Skin of body (tissue), 3 donors: ENCODE measurements at places on chromosomes 1 and 21. TPM values are rescaled to one million over a fixed set of nuclear protein-coding genes. Genes with fewer than 3 reads are reported as not detected.

DNA sequence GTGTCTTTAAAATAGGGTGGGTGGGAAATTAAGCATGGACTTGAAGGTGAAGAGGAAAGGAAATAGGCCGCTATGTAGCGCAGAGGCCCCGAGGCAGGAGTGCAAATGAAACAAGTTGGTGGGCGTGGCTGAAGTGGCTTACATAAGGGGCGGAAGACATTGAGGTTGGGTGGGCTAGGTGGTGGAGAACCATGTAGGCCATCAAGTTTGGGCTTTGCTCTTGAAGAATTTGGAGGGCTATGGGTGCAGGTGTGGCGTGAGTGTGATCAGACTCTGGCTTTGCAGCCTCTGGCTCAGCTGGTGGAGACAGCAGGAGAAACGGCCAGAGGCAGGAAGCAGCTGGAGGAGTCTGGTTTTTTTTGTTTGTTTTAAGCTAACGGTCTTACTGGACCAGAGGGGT lies 6.7 kb downstream of the SLFNL1 start:
- no peak for DNase-seq

Gene PODN
- total RNA-seq: 13.8 TPM

Gene ZNF593OS
- total RNA-seq: not detected

DNA sequence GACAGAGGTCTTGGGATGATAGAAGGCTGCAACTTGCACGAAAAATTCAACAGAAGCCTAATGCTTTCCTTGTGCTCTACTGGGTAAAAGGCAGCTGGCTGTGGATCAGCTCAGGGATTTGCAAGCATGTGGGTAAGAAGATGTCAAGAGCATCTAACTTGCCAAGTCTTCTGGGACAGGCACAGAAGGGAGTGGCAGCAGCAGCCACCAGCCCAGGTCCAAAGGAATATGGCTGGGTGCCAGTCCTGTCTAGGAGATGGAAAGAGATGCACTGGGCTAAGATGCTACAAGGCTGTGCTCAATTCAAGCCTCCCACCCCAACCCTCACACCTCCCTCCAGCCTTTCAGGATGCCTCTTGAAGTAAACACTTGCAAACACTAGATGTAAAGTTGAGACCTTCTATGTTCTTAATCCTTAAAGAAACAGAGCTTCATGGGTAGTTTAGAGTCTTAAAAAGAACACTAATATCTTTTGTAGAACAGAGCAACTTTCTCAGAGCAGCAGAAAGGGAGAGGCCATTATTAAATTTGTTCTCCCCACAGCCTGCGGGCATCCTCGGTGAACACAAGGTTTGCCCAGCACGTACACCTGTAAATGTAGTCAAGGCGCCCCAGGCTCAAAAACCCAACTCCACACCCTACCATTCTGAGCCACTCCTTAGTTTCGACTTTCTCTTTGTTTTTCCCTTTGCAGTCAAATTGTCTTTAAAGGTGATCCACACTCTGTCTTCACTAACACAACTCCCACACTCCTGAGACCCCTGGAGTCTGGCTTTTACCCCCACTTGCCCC lies 64.6 kb upstream of the BCAR3 start:
- no peak for DNase-seq

- DNase-seq: no peak
Measured at GRCh38 chr1:78726686-78727085, 77.1 kb downstream of the IFI44 start.

GRCh38 chr1:94438692-94439276 lies 20.6 kb downstream of the ABCD3 start:
- DNase-seq: no peak

Gene RIMKLA
- total RNA-seq: 0.10 TPM

Gene NAV1
- total RNA-seq: 19.4 TPM

DNA sequence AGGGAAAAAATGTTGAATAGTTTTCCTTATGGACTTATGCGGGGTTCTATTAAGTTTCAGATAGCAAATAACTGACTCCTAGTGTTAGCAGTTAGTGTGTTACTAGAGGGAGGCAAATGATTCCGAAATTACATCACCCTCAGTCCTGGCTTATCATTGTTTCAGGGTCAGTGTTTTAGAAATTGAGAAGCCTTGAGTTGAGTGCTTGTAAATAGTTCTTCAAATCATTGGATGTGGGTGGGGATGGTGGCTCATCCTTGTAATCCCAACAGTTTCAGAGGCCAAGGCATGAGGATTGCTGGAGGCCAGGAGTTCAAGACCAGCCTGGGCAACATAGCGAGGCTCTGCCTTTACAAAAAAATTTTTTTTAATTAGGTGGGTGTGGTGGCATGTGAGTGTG lies 21.3 kb downstream of the SOAT1 start:
- DNase-seq: no peak

Gene HSD11B1
- total RNA-seq: 1.6 TPM

- no peak for DNase-seq
Measured at GRCh38 chr1:119822406-119822805, 11.1 kb upstream of the REG4 start.

DNA sequence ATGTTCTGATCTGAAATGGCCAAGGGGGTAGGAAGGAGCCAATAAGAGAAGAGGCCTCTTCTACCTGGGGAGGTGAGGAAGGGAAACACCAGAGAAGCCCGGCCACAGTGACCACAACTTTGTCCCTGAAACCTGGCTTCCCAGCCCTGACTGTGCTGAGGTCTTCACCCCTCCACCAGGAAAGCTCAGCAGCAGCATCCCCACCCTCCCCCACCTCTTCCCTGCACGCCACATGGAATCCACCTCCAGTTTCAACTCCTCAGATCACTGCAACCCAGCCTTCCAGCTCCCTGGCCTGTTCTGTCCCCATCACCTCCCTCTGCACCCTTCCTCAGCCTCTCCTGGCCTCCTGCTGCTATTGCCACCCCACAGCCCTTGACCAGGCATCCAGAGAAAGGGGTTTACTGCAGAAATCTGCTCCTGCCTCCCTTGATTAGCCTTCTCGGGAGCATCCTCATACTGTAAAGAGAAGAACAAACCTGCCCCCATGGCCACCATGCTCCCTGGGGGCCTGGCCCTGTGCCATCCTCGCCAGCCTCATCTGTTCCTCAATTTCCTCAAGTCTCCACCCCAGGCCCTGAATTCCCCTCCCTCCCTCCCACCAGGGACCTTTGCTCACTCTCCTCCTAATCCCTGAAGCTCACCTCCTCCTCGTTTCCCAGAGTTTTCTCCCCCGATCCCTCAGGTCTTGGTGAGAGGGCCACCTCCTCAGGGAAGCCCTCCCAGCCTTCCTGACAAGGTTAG lies 450.9 kb downstream of the MATN1 start:
- DNase-seq: no peak

DNA sequence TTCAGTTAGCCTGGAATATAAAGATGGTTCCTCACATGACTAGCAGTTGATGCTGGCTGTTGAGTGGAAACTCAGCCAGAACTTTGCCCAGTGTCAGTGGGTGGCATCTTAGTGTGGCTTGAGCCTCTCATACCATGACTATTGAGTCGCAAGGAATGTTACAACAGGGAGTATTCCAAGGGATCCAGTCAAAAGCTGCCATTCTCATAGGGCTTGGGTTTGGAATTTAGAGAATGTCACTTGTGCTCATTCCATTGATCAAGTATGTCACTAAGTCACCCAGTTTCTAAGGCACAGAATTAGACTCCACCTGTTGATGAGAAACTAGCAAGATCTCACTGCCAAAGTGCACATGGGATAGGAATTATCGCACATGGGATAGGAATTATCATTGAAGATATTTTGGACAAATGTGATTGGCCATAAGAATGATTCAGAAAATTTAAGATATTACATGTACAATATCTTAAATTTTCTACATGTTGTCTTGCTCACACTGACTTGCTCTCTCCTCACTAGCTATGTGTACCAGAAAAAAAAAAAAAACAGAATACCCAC lies 1290.7 kb upstream of the ADGRL2 start:
- no peak for DNase-seq

DNA sequence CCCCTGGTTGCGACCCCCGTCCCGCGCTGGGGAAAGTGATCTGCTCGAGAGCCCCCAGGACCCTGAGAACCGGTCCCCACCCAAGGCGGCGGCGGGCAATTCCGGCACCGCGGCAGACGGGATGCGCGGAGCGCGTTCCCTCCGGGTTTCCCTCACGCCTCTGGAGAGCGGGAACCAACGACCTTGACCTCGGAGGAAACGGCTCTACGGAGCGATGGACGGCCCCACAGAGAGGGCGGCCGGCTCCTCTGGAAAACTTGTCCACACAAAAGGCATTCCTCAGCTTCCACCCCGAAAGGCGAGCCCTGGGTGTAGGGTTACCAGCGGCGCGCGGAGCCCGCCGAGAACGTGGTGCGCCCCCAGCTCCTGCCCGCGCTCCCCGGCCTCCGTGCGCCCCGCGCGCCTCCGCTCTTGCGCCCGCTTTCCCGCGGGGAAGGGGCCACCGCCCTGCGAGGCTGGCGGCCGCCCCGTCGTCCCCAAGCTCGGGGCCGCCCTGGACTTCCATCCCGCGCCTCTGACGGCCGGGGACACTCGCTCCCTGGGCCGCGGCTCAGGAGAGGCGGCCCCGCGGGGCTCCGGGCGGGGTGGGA lies 391 bp upstream of the KIAA1614 start:
- DNase-seq: peak; percentile 56

Gene IL19
- total RNA-seq: not detected

DNA sequence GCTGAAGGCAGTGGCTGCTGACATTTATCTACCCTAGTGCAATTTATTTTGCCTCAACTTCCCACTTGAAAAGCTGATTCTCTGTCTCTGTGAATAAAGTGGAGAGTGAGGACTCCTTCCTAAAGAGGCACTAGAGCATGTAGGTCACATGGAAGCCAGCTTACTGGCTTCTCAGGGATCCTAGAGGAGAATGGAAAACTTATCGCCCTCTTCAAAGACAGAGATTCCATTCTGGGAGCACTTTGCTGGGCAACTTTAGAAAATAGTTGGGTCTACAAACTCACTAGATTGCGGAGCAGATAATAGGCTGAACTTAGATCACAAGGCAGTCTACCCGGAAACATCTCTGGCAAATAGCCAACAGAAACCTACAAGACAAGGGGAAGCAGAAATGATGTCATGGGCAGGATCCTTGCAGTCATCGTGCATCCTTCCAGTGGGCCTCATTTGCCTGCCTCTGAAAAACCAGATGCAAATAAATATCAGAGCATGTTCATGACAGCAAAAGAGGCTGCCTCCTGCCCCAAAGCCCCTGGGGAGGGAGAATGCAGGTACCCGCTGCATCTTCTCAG lies 104.8 kb upstream of the BARHL2 start:
- no peak for DNase-seq

DNA sequence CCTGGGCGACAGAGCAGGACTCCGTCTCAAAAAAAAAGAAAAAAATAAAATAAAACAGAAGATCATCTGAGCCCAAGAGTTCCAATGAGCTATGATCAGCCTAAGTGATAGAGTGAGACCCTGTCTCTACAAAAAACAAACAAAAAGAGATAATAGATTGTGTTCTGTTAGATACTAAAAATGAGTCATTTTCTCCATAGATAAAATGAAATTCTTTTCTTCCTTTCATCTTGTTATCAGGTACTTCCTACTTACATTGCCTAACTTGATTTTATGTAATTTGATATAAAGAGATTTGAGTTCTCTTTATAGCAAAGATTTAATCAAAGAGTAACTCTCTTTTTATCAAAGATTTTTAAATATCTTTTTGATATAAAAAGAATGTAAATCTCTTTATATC lies 19.3 kb upstream of the PTGS2 start:
- no peak for DNase-seq

DNA sequence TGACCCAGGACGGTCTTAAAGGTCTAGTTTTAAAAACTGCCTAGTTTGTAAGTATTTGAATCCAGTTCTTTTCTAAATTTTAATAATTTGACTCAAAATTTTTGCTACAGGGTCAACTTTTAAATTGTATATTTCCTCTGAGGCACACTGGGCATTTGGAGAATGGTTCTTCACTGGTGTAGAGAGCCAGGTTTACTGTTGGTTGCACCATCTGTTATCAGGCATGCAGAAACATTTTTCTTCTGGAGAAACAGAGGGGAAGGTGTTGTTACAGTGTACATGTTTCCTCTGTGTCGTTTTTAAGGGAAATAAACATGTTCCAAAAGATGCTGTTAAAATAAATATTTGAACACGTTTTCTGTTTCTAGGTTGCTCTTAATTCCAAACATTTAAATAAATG lies 39.0 kb upstream of the RWDD3 start:
- DNase-seq: no peak

DNA sequence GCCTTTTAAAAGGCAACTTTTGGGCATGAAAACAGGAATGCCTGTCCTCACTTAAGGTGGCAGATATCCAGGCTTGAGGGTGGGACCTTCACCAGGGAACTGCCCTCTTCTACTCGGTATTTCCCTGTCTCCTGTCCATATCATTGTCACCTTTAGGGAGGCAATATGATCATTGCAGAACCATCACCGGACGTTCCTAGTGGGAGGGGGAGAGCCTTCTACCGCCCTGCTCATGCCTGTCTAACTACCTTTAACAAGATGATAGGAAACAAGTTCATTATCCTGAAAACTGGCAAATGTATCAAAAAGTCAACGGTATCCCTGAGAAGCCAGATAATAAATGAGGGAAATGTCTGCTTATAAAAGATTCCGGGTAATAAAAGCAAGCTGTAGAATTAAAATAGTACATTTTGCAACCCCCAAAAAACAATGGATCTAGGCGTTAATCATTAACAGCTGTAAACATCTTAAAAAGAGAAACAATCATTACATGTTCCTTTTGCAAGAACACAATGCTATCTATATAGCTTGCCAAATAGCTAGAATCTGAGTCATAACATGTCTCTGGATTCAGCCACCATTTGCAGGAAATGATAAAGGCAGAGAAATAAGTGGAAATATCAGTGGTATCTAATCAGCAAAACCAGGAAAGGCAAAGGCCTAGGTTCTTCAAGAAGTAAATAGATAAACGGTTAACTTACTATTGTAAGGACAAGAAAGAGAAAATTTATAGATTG lies 852.9 kb upstream of the ADGRL4 start:
- peak; percentile 65 for DNase-seq

DNA sequence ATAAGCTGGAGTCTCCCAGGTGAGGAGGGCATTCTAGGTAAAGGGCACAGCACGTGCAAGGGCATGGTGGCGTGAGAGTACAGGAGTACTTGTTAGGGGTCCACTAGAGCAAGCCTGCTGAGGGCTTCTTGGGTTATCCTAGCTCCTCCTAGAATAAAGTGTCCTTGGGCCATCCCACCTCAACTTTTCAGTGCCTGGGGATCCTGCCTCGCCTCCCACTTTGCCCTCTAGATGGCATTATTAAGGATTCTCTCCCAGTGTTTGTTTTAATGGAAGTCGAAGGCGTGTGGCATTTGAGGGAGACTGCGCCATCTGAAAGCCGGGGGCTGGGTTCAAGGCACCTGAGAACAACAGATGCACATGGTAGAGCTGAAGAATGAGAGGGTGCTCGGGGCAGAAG lies 74.5 kb upstream of the SELENON start:
- DNase-seq: no peak
